Renal cortex interstitium (tissue), 15 donors: ENCODE measurements at places on chromosomes 5 and 9.

GRCh38 chr5:17037751-17038150 lies 101.7 kb upstream of the MYO10 start:
- DNase-seq = no peak

DNA sequence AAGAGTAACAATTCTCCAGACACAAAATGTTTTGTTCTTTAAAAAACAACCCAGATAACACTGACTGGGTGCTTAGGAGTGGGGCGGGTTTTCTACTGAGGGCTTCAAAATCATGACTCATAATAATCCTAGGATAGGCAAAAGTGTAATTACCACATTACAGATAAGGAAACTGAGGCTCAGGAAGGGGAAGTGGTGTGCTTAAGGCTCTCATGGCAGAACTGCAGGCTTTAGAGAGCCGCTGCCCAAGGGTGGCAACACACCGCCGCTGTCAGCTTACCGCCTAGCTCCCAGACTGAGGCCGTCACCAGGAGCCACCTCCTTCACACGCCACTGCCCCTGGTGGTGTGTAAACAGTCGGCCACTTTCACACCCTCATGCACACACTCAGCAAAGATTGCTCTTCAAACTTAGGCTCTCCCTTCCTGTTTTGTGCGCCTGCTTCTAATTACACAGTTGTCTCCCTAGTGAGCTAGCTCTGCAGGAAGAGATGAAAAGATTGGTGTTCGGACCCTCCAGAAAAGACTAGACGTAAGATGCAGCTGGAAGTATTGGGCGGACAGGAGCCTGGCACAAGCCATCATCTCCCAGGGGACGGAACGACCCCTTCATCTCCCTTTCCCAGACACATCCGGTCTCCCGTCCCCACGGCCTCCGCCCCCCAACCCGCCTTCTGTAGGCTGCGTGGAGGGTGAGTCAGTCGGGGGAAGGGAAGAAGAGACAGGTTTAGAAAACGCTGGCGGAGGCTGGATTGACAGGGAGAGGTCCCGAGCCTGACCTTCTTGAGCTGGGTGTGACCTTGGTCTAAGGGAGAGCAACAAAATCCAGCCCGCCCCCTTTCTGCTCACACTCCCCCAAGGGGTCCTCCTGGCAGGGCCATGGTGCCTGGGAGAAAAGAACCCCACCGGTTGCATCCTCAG lies 162.7 kb downstream of the SYK start:
- DNase-seq = no peak

DNA sequence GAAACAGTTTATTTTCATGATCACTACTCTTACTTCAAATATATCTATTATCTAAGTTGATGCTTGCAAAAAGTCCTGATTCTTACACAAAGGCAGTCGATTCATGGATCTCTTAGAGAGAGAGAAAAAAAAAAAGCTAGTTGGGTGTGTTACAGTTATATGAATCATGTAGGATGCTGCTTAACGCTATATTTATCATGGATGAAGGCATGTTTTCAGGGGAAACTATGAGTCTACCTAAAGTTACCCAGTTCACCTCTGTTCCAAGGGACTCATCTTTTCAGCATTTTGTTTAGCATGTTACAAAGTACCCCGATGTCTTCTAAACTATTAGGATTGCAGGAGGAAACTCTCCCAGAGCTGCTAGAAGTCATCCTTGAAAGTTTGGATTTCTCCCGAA lies 13.5 kb downstream of the TMC1 start:
- DNase-seq = no peak

DNA sequence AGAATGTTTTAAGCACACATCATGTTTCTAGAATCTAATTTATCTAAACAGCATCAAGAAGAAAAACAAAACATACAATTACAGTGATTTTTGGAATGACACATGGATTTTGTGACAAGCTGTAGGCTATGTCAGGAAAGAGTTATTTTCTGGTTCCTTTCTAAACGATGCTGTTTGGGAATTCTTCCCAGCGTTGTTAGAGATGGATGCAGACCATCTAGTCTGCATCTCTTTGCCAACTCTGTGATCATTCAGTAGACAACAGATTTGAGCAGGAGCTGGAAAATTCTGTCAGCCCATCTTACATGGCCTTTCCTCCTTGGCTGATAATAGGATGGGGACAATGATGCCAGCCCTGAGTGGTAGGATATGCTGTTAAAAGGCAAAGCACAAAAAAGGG lies 295.7 kb upstream of the TRPC7 start:
- no peak for DNase-seq

DNA sequence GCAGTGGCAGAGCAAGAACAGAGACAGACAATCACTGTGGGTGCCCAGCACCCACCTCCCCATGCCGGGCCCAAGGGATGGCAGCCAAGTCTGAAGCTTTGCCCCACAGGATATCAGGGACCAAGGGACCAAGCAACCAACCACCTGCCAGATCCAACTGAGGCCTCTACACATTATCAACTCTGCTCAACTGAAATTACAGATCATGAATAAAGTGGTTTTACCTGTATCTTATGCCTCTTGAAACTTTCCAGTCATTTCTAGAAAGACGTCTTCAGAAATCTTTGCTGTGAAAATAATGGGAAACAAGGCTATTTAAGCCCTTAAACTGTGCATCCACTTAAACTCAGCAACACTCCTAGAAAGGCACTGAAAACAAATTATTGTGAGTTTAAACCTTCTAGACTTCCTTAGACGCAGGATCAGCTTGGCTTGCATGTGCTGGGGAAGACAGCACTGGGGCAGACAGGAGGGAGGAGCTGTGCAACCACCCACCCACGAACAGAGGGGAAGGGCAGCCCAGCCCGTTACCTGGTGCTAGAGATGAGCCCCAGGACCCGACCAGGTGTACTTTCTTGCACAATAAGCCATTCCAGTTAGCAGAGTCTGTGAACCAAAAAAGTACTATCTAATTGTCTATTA lies 80.0 kb downstream of the SEMA4D start:
- DNase-seq = no peak

DNA sequence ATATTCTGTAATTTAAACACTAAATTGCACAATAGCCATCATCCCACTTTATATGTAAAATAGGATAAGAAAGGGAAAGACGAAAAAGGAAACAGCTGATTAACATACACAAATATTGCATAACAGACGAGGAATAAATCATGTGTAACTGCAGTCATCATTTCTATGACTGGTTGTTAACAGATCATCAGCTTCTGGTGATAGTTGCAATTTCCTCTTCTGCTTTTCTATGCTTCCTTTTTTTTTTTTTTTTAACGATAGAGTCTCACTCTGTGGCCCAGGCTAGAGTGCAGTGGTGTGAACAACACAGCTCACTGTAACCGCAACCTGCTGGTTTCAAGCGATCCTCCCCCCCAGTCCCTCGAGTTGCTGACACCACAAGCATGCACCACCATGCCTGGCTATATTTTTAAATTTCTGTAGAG lies 22.5 kb upstream of the JAKMIP2 start:
- DNase-seq = no peak

GRCh38 chr9:136370037-136370436 lies 3.4 kb downstream of the CARD9 start:
- no peak for DNase-seq

DNA sequence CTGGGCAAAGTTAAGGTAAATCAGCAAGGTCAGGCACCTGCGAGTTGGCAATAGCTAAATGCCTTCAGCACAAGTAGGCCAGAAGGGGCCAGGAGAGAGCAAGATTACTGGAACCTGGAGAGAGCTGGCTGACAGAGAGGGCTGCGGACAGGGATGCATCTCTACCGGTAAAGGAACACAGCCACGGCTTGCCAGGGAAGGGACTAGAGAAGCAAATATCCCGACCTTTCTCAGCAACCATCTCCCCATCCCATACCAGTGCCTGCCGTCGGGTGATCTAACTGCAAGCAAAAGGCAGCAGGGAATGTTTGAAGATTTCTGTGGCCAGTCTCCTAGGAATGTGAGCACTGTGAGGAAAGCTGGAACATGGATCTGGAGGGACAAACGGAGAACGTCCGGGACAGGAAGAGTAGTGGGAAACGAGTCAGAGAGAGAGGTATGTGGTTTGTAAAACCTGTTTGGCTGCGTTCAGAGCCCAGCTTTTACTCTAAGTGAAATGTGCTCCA lies 15.9 kb upstream of the ABLIM3 start:
- no peak for DNase-seq

DNA sequence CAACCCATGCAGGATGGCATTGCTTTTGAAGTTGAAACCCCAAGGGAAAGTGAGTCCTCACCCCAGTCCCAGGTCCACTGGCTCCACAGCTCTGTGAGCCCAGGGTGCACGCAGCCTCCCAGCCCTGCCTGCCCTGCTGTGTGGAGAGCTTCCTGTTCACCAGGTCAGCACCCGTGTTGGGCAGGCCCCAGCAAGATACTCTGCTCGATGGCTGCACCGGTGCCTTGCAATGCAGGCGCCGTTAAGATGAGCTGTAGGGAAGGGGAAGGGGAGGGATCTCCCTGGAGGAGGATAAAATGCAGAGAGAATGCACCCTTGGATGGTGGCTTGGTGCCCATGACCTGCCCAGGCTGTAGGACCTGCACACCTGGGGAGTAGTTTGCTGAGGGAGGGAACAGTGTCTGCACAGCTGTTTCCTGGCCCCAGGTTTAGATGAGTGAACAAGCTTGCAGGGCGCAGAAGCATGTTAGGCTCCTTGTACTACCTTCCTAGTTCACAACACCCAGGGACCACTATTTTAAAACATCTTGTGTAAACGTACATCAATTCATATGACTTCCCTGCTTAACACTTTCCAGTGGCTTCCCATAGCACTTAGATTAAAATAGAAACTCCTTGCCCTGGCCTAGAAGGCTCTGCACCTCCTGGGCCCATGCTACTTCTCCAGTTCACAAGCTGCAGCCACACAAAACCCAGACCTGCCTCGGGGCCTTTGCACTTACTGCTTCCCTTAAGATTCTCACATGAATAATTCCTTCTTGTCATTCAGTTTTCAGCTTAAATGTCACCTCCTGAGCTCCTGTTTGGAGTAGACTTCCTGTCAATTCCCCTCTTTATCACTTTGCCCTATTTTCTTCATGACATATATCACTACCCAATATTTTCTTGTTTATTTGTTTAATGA lies 19.6 kb downstream of the FAT2 start:
- no peak for DNase-seq

GRCh38 chr5:175219366-175219765 lies 224.6 kb downstream of the DRD1 start:
- no peak for DNase-seq

DNA sequence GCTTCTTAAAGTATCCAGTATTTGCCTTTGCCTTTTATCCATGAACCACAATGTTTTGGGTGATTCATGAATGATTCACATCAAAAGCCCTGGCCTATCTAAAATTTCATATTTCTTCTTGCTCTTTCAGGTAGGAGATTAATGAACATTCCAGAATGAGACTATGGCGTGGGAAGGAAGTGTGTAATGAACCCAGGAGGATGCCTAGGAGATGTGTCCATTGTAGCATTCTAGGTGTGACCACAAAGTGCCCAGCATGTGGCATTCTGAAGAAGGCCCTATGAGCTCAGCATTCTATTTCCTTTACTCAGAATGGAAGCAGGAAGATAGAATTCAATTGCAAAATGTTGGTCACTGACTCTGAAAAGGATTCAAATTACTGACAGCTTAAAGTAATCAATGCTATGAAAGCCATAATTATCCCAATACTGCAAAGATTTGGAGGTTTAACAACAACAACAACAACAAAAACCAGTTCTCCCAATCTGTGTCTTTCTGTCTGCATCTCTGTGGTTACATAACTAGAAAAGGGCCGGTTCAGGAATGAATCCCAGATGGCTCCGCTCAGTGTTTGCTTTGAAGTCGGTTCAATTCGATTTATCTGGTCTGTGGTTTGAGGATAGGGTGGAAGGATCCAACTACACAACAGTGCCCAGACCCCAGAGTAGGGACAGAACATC lies 126.7 kb downstream of the FOXD1 start:
- DNase-seq = no peak

DNA sequence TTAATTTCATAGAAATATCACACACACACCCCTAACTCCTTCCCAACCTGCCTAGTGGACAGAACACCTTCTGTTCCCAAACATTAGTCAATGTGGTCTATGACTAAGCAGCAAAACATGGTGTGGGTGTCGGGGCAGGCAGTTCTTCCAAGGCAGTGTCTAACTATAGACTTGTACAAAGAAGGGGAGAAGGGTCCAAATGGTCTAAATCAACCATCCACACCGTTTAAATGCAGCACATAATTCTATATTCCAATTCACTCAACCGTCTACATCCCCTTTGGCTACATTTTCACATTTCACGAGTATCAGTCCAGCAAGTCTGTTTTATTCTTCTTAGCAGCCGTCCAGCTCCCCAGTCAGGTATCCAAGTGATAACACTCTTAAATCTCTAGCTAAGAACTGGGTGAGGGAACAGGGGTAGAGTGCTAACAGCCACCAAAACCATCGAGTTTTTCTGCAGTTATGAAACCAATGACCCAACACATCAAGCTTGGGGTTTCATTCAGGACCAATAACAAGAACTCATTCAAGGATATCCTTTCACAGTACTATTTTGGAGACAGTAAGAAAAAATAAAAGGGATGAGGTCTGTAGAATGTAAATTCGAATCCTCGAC lies 3.3 kb downstream of the ZNF608 start:
- no peak for DNase-seq

DNA sequence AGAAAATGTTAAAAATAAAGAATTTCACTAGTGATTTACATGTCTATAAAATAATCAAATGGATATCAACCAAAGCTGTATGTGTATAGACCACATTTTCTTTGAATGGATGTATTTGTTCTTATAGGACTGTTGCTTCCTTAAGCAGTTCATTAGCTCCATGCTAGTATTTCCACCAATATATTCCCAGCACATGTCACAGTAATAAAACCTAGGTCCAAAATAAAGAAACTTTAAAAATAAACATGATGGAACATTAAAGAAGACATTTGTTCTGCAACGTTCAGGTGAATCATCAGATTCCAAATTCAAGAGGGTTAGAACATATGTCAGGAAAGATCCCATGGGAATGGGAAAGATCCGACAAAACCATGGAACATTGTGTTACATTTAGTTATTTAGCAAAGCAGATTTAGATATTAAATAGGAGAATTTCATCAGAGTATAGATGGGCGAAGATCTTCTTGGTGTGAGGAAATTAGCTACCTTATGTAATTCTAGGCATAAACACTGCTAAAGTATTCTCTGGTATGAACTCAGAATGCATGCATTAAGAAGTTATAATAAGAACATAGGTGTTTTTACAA lies 490.7 kb downstream of the CDH18 start:
- no peak for DNase-seq

DNA sequence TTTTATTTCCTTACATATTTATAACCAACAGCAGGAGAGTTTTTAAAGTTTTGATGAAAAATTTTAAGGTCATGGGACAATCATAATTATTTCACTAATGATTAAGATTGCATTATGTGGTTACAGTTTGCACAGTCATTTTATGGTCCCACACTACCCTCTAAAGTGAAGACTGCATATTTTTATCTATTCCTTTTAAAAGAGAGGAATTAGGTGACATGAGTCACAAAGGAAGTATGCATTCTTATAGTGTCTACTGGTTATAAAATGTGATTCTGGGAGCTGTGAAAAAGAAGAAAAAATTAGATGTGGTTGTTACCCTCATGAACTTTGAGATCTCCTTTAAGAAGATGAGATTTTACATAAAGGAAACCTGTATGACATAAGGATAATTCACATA lies 87.9 kb upstream of the GRIA1 start:
- DNase-seq = no peak
